ENCODE measurements at places on chromosomes 7 and 10.
A peak's percentile ranks its signal among the peaks of the same experiment; 100 is the strongest.

DNA sequence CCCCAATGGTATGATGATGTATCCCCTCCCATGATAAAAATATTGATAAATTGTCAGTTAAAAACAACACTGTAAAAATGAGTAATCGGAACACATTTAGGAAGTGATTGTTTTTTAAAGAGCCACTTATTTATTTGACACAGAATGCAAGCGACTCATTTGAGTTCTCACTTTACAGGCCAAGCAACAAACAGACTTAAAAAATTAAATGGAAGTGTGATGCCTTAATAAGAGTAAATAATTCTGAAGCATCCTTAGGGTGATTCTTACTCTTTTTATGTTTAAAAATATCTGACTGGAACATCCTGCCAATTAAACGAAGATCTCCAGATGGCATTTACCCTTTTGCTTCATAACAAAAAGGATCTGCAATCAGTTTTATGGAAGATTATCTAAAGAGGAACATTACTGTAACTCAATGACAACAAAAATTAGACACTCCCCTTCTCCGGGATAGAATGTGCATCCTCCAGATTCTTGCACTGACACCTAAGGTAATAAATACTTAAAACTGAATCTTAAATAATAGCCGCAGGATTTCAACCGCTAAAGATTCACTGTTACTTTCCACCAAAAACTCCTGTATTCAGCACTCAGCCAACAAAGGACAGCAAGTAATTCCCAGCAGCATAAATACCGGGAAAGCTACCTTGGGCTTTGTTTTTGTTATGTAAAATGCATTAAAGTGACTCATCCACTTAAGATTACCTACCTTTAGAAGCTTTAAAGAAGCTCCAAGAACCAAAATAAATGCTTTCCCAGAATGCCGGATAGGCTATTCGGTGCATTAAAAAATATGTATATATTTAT lies 1.7 kb downstream of the CACNA2D1 start:
- DNase-seq: no peak

DNA sequence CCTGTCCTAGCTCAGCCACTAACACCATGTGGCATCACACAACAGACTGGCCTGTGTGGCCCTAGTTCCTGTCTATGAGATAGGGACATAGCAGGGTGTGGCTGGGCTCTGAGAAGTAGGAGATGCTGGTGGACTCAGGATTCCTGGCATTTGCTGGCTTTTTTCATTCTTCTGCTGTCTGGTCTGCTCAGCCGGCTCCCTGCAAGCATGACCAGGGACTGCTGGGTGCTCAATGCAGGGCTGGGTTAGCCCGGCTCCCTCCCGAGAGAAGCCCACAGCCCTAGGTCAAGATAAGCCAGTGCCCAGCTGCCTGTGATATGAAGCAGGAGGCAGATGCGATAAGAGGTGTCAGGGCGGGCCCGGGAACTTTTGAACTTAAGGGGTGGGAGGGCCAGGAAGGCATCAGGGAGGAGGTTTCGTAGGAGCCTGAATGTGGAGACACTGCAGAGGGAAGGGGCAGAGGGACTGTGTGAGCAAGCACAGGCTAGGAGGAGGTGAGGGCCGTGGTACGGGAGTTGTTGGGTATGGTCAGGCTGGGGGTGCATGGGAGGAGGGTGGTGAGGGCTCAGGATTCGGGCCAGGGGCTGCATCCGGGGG lies 3.5 kb downstream of the AQP1 start:
- DNase-seq: no peak

- no peak for DNase-seq
Measured at GRCh38 chr10:95697429-95697828, 3.7 kb upstream of the TCTN3 start.

GRCh38 chr7:2603044-2603965 lies 28.5 kb upstream of the TTYH3 start:
- no peak for DNase-seq

DNA sequence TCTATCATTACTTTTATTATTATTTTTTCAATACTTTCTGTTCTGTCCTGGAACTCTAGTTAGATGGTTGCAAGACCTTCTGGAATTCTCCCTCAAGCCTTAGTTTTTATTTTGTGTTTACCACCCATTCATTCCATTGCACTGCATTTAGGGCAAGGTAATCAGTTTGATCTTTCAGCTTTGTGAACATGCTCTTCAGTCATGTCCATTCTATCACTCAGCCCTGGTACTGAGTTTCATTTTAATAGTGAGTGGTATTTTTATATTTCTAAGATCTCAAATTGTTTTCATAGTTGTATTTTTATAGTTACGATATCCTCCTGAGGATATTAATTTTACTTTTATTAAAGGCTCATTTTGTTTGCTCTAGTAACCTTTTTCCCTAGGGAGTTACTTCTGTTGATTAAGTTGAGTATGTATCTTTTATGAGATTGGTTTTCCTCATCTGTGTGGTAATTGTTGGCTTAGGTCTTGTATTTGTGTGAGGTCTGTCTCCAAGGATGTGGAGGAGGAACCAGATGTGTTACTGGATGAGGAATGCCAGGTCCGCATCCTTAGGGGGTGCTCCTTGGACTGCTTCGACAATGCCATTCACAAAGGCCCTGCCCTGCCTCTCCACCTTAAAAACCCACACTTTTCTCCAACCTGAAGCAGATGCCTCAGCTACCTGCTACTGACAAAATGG lies 46.7 kb upstream of the RAB18 start:
- DNase-seq: no peak

DNA sequence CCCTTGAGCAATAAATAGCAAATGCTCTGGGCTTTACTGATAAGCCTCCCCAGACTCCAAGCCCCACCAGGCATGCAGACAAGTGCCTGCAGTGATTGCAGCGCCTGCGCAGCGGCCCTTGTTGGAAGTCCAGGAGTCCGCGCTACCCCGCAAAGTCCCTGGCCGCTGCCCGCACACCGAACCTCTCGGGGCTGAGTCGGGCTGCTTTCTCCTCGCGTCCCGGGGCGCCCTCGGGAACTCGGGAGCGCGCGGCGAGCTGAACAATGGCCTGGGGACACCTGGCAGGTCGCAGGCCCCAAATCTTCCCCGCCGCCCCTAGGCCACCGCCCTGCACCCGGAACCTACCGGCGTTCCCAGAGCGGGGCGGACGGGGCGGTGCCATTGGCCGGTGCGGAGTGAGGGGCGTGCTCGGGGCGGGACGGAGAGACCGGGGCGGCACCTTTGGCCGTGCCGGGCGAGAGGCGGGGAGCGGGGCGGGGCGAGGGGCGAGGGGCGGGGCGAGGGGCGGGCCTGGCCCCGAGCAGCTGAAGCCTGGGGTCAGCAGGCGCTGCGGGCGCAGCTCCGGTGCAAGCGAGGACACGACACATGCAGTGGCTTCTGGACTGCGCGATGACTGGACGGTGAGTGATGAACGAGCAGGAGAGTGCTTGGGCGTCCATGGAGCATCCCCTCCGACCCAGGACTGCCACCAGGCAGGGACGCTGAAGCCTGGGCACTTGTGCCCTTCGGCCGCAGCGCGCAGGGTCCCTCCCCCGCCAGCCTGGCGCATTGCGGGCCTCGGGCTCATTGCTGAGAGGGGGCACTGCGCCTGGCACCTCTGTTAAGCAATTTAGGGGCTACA lies at the start of gene RASSF4:
Gene RASSF4 (plus strand): TSS at position 556 of the 841 bp plus-strand sequence. CDS start 10,401 bp downstream, outside the sequence.
- DNase-seq: peak; percentile 74

DNA sequence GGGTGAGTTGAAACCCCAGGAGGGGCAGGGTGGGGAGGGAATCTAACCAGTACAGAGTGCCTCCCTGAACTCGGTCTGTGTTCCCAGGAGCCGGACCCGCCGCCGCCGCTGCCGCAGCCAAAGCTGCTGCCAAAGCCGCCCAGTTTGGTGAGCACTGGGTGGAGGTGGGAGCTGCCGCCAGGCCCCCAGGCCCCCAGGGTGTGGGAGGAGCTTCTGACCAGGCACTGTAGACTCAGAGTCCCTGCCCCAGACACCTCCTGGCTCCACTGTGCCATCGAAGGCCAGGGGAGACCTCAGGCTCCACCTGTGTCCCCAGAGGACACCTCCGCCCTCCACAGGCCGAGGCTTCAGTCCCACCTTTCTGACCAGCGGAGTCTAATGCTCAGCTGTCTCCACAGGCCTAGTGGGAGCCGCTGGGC lies 20.4 kb upstream of the LIMK1 start:
- no peak for DNase-seq

- no peak for DNase-seq
Measured at GRCh38 chr7:12788591-12788990, 101.2 kb downstream of the ARL4A start.

DNA sequence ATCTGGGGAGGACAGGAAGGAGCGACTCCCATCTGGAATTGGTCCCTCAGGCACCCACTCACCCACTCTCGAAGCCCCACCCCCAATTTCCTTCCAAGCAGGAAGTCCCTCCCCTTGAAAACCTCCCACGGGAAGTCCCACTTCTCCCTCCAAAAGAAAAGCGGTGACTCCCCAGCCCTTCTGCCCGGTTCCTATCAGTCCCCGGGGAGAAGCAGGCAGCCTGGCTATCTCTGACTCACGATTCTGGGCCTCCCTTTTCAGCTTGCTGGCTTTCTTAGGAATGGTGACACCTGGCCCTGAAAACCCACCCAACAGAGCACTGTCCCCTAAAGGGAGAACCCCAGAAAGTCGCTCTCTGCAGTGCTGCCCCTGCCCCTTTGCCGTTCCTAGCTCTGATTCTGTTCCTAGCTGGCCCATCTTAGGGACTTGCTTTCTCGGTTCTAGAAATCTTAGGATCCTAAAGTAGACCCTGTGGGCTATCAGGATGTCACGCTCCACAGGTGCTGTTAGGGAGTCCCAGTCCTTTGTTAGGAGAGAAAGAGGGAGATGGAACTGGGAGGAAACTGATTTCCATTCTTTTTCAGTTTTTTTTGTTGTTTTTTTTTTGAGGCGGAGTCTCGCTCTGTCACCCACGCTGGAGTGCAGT lies 6.0 kb downstream of the TSC22D4 start:
- no peak for DNase-seq

DNA sequence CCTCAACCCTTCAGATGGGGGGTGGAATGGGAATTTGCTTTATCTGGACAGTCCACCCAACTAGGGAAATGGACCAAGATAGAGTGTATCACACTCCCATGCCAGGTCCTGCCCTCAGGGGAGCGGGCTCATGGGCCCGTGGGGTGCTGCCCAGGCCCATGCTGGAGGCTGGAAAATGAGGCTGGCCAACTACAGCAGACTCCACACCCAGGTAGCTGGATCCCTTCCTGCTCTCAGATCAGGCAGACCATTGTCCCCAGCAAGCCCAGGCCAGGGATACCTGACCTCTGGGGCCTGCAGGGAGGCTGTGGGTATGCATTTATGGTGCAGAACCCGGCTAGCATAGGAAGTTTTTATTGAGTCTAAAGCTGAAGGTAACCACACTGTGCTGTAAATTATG lies 162.4 kb downstream of the TCERG1L start:
- no peak for DNase-seq

DNA sequence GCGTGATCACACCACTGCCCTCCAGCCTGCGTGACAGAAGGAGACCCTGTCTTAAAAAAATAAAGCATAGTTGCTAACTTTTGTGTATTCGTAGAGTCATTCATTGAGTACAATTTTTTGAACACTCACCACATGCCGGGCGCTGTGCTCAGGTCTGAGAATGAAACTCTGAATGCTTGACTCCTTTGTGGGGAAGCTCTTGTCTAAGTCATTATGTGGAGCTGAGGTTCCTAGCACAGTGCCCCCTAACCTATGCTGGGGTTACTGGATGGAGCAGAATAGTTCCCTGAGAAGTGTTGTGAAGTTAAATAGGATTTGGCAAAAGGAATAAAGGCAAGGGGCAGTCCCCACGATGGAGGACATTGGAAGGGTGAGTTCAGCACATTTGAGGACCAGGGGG lies 123.3 kb downstream of the CELF2 start:
- no peak for DNase-seq

GRCh38 chr10:29687421-29688164 lies 52.8 kb upstream of the SVIL start:
- DNase-seq: no peak

GRCh38 chr10:78314651-78315050 lies 281.0 kb downstream of the RPS24 start:
- DNase-seq: no peak

DNA sequence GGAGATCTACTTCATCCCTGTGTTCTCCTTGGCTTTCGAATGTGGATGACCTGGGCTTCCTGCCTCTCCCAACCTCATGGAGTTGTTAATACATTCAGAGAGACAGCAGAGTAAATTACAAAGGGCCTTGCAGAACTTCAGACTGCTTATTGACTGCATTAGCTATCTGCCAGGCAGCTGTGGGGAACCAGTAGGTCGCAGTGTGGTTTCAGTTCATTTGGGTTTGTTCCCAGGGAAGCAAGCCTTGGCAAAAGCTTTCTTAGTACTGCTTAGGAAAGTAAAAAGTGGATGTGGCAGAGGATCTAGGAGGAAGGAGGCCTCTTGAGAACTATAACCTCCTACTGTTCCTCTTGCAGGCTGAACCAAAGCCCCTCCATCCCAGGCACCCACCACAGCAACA lies 9.2 kb downstream of the NPFFR1 start:
- no peak for DNase-seq

- peak; percentile 33 for DNase-seq
Measured at GRCh38 chr7:105691082-105691679, 109.9 kb upstream of the EFCAB10 start.

GRCh38 chr7:99409806-99410205 lies 1.0 kb downstream of the BUD31 start:
- no peak for DNase-seq

DNA sequence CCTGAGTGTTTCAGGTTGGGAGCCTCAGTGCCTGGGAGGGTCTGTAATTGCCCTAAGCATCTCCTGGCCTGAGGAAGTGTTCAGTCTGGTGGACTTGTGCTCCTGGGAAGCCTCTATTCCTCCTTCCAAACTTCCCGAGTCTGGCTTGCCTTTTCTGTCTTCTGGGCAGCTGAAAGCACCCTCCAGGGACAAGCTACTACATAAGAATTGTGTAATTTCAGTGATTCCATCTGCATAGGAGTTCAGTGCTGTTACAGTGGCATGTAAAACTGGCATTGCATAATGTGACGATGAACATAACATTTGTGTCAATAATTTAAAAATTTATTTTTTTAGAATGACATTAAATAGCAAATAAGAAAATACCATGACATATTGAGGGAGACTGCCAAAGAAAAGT lies 109.3 kb downstream of the AOAH start:
- DNase-seq: no peak

DNA sequence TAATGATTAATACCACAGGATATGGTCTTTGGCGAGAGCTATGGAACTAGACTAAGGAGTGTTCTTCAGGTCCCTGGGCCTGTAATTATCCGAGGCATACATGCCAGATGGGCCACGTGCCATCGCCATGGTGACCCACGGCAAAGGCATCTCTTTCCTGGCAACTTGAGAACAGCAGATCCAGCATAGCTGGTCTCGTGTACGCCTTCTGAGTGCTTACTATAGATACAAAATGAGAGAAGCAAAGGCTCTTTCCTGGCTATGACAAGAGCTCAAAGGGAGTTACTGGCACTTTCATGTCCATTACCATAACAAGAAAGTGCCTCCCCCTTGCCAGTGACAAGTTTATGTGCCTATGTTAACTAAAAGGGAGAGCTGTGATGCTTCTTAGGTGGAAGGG lies 26.0 kb upstream of the GLI3 start:
- DNase-seq: peak; percentile 22
